ENCODE measurements at places on chromosomes 13 and 19.

DNA sequence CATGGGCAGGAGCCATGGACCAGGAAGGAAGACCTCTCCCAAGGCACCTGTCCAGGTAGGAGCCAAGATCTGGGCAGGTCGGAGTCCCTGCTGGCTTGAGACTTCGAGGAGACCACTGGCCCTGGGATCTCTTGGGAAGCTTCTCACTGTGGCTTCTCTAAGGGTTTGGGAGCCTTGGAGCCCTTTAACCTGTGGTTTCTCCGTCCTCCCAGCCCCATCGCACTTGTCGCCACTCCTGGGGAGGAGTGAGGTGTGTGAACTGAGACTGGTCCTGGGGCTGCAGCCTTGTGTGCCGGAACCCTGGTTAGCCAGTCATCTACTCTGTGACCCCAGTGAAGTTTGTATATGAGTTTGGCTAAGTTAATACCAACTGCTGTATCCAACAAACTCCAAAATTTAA, 8.2 kb downstream of the ZNF805 start:
- DNase-seq: no peak

GRCh38 chr19:49475191-49475917, 1.3 kb downstream of the FLT3LG start:
- no peak for DNase-seq

DNA sequence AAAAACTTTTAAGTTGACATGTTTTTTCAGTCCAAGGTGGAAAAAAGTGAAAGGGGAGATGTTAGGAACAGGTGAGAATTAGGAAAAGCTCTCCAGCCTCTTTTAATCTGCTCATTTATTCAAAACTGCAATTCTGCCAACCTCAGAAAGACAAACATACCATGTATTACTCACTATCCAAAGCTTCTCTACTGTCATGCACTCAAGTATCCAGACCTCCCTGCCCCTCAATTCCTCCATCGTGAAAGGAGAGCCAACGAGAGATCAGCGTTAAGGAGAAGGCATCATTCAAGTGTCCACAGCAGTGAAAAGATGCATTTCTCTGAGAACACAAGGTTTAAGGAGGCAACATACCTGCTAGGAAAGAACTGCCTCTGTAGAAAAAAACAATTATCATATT, 24.5 kb downstream of the DIAPH3 start:
- no peak for DNase-seq

DNA sequence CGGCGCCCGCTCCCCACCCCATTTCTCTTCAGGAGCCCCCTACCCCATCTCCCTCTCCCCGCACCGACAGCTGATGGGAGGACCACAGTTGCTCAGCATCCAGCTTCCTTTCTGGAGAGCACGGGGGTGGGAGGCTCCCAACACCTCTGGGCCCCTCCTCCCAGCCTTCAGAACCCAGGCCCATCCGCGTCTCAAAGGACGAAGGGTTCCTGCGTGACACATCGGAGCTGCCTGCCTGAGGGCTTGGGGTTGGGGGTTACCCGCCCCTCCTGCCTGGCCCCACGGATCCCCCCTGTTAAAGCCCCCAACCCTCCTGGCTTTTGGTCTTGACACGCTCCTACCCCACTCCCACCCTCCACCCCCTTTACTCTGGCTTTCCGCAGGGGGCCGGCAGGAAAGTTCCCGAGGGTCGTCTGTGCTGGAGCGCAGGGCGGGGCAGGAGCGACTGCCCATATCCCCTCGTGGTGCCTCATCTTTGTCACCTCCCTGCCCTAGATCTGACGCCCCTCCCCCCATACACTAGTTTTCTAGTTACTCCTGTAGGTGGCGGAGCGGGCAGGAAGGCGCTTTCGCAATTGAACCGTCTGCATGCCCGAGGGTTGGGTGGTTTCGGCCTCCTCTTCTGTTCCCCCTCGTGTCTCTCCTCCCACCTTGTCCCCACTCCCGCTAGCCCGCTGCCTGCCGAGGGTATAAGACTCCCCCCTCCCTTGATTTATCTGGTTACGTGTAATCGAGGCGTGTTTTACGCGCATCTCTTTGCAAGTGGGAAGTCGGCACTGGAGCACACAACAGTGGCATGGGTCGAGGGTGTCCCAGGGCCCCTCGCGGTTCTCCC, 924 bp downstream of the TRAPPC5 start:
- peak; percentile 68 for DNase-seq

GRCh38 chr13:81874681-81875661, 1534.0 kb upstream of the SPRY2 start:
- DNase-seq: no peak

- DNase-seq: no peak
These were observed 1158.5 kb downstream of the PCDH9 start for GRCh38 chr13:66071608-66072007.

DNA sequence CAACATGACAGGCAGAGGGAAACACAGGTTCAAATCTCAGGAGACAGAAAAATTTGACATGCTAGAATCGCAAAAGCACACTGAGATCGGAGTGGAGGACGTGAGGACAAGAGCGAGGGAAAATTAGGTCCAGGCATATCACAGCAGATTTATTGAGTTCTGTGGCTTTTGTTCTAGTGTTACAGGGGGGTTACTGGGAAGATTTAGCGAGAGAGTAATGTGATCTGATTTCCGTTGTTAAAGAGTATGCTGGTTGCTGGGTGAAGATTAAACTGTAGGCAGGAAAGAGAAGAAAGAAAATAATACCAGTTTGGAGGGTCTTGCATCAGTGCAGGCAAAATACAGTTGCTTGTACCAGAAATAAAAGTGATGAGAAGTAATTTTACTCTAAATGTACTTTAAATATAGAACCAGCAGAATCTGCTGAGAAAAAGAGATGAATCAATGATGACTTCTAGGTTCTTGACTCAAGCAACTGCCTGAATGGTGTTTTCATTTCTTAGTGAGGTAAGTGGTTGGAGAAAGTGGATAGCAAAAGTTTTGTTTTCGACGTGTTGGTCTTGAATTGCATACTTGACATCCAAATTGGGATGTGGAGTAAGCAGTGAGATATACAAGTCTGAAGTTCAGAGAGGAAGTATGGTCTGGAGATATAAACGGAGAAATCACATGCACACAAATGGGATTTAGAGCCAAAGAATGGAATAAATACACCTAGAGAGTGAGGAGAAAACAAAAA, 35.7 kb downstream of the UFM1 start:
- no peak for DNase-seq

- no peak for DNase-seq
These were observed 900 bp downstream of the PPP1R13L start for GRCh38 chr19:45403781-45404556.

GRCh38 chr13:43089912-43090498, 66.6 kb downstream of the DNAJC15 start:
- no peak for DNase-seq

DNA sequence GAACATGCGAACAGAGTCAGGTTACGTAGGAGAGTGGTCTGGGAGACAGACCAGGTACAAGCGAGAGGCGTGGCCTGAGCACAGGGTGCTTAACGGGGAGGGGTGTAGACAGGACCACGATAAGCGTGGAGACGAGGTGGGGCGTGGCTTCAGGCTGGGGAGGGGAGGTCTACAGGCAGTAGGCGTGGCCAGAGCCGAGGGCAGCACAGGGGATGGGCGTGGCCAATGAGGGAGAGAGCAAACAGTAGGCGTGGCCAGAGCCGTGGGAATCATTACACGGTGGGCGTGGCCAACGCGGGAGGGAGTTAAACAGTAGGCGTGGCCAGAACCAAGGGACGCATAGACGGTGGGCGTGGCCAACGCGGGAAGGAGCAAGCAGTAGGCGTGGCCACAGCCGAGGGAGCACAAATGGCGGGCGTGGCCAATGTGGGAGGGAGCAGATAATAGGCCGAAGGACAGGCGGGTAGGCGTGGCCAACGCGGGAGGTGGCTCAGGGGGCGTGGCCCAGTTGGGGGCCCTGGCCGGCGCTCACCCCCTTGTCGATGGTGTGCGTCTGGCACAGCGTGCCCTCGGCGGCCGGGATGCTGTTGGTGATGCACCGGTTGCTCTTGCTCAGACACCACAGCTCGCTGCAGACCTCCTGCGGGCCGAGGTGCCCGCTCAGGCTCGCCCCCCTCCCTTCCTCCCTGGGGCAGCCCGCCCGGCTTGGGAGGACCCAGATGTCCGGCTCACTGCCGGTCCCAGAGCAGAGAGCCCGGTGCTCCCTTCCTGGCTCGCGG, 15.2 kb upstream of the MYO1F start:
- DNase-seq: peak; percentile 82

GRCh38 chr13:103405297-103405696, 339.1 kb upstream of the SLC10A2 start:
- no peak for DNase-seq

GRCh38 chr13:46598140-46598819, 45.3 kb downstream of the LRCH1 start:
- DNase-seq: no peak

GRCh38 chr19:37920591-37921450, 13.8 kb downstream of the SIPA1L3 start:
- no peak for DNase-seq

- DNase-seq: no peak
These were observed 1.7 kb downstream of the MYO1F start for GRCh38 chr19:8575467-8575997.

- no peak for DNase-seq
These were observed 221.3 kb upstream of the TRPC4 start for GRCh38 chr13:38090913-38091312.

DNA sequence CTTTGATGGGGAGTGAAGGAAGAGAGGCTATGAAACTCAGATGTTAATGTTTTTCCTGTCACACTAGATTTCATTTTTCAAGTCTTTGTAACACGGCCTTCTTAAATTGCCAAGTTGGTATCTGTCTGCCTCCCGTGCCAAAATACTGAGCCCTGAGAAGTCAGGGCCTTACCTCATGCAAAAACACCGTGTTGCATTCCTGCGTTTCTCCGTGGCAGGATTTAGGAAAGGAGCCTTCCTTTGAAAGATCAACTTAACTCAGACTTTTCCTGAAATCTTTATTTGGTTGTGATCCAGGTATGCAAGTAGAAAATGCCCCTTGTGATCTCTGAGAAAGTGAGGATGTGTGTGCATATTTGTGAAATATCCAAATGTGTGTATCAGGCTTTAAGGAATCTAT, 1291.0 kb upstream of the SLC10A2 start:
- no peak for DNase-seq

DNA sequence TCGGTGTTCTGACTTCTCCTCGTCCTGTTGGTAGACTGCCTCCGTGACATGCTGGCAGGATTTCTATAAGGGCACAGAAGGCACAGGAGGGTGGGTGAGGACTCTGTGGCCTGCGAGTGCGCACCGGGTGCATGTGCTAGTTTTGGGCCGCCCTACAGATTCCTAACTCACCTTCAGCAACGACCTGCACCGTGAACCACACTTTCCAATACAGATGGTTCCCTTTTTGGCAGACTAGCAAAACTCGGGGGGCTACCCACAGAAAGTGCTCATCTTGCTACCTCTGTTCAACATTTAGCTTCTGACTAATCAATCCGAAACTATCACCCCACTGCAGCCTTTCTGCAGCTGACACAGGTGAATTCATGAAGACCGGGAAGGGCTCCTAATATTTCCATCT, 14.1 kb upstream of the AMER2 start:
- DNase-seq: no peak

DNA sequence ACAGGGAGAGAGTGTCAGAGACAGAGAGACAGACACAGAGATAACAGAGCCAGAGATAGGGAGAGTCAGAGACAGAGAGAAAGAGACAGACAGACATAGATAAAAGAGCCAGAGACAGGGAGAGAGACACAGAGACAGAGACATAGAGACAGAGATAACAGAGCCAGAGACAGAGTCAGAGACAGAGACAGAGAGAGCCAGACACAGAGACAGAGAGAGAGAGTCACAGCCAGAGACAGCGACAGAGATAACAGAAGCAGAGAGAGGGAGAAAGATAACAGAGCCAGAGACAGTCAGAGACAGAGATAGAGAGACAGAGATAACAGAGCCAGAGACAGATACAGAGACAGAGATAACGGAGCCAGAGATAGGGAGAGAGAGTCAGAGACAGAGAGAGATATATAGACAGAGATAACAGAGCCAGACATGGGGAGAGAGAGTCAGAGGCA, 865 bp upstream of the TNFSF9 start:
- no peak for DNase-seq

GRCh38 chr19:39212375-39212742, 8.3 kb upstream of the SYCN start:
- no peak for DNase-seq

GRCh38 chr19:13932149-13932637, 6.0 kb downstream of the PODNL1 start:
- no peak for DNase-seq

DNA sequence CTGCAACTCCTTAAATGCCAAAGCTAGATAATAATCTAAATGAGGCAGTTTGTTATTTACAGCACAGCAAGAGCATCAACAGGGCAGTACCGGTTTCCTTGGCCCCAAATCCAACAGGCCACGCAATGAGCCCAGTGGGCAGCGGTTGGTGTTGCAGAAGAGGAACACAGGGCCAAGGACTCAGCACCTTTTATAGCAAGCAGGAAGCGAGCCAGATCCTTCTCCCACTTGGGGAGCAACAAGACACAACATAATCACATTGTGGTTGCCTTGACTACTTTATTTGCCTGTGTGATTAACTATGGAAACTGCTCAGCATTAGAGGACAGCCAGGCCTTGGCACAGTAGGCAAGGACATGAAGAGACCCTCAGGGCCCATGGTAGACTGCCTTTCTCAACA, 67.1 kb upstream of the HTR2A start:
- no peak for DNase-seq

DNA sequence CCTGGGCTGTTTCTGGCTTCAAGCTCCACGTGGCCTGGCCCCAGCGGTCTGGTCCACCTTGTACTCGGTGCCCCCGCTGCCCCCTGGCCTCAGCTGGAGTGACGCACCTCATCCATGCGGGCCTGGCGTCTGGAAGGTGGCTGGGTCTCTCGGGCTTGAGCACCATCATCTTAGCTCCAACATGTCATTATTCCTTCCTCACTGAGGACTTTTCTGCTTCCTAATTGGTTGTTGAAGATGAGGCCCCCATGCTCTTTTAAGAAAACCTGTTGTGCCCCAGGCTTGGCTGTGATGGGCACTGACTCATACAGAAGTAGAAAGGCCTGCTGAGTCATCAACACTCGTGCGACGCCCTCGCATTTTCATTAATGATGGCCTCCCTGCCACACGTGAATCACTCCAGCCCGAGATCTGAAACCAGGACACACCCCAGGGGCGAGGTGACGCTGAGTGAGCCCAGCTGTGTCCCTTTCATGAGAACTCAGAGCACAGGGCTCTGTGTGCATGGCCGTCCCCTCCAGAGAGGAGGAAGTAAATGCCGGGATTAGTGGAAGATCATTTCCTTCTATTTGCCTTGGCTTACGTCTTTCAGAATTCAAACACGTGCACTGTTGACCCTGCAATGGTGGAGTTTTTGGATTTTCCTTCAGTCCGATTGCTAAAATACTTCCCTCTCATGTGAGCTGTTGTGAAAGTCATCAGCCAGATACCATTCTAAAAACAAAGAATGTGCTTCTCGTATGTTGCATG, 14.0 kb upstream of the GJA3 start:
- peak; percentile 38 for DNase-seq

- no peak for DNase-seq
These were observed 279.3 kb downstream of the RBM26 start for GRCh38 chr13:79126706-79127105.

- no peak for DNase-seq
These were observed 10.3 kb downstream of the PDE4A start for GRCh38 chr19:10430505-10431253.

Measured in gastrocnemius medialis (tissue), 4 donors.